ENCODE measurements at places on chromosomes 4 and X. TPM values are rescaled to one million over a fixed set of nuclear protein-coding genes. Genes with fewer than 3 reads are reported as not detected.
A peak's percentile ranks its signal among the peaks of the same experiment; 100 is the strongest.

- DNase-seq: no peak
These were observed 127.2 kb downstream of the UBE2K start for GRCh38 chr4:39825090-39825489.

GRCh38 chr4:86569103-86569870 is 24.8 kb upstream of the PTPN13 start:
- no peak for DNase-seq

Gene ZNF275
- total RNA-seq: 5.7 TPM

- no peak for DNase-seq
These were observed 885.0 kb upstream of the EPHA5 start for GRCh38 chr4:66555301-66555700.

GRCh38 chr4:132540797-132541196 is 608.3 kb upstream of the PCDH10 start:
- DNase-seq: no peak

DNA sequence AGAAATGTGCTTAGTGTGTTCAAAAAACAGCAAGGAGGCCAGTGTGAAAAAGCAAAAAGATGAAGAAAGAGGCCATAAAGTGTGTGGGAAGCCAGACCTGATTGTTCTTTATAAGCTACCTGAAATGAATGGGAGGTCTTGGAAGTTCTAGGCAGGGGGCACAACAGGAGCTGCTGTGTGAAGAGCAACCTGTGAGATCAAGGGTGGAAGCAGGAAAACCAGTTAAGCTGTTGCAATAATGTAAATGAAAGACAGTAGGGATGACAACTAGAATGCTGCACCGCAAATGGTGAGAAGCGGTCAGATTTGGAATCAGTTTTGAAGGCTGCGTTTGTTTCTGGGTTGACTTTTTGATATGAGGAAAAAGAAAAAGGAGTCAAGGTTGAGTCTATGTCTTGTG is 123.5 kb downstream of the TMEM144 start:
- DNase-seq: no peak

DNA sequence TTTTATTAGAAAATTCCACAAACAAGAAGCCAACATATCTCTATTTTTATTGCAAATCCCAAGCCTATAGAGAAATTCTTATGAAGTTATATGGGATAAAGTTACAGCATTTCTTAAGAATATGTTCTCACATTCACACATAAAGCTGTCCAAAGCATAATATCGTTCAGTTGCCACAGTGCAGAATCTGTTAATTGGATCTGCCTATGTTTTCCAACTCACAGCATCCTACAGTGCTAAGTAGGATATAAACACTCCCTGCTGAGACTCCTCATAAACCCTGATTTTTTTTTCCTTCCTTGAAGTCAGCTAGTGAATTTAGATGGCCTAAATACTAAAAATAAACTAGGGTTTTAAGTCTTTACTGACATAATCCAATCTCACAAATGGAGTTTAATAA is 307.9 kb downstream of the PDGFC start:
- no peak for DNase-seq

Gene DTHD1
- not detected for total RNA-seq

DNA sequence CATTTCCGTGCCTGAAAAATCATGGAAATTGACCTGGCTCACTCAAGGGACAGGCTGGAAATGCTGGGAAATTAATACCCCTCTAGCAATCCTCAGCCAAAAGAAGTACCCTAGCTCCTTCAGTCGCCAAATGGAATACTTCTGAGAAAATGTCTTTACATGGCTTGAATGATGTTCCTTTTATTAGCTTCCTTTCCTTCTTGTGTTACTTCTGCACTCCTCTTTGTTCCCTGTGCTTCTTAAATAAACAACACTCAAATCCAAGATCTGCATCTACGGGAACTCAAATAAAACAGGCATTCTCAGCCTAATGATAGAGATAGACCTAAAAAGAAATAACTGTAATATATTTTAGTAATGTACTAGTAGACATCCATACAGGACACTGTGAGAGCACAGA is 36.1 kb downstream of the SPARCL1 start:
- DNase-seq: no peak

GRCh38 chrX:6694221-6694620 is 159.3 kb upstream of the VCX3A start:
- DNase-seq: no peak

- DNase-seq: no peak
These were observed 606.4 kb upstream of the NR3C2 start for GRCh38 chr4:149048451-149049143.

- DNase-seq: no peak
These were observed 263.2 kb upstream of the ITM2A start for GRCh38 chrX:79630033-79631009.

- no peak for DNase-seq
These were observed 130.7 kb downstream of the TSPAN5 start for GRCh38 chr4:98527534-98528269.

Gene NLRP2B
- under 0.01 TPM for total RNA-seq

DNA sequence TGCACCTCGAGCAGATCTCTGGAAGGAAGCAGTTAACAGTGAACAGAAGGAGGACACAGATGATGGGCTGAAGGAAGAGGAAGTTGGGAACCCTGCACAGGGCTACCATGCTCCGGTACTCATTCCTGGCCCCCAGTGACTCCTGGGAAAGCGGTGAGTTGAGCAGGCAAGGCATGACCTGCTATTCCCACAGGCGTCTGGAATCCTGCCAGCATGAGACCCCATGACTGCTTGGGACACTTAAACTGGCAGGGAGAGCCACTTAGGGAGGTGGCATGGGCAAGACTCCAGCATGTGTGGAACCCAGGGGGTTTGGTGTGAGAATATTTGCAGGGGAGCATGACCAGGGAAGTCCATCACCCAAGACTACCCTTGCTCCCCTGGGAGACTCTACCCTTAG is 1056.4 kb upstream of the POU3F4 start:
- no peak for DNase-seq

- no peak for DNase-seq
These were observed 46.2 kb downstream of the ADRA2C start for GRCh38 chr4:3812211-3812934.

DNA sequence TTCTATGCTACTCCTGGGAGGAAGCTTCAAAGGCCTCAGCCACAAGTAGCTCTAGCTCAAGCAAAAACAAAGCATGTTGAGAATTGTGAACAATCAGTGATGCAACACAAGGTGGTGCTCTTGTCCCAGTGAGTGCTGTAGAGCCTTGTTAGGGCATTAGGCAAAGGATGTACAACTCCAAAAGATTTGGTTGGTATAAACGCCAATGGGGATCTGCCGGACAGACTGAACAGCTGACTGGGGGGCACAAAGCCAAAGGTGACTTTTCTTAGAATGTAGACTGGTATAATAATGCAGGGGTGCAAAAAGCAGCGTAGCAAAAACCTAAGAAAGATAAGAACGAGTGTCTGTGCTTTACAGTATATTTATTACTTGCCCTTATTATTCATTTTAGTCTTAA is 62.6 kb upstream of the ALB start:
- no peak for DNase-seq

Gene CFP
- total RNA-seq: 0.13 TPM

DNA sequence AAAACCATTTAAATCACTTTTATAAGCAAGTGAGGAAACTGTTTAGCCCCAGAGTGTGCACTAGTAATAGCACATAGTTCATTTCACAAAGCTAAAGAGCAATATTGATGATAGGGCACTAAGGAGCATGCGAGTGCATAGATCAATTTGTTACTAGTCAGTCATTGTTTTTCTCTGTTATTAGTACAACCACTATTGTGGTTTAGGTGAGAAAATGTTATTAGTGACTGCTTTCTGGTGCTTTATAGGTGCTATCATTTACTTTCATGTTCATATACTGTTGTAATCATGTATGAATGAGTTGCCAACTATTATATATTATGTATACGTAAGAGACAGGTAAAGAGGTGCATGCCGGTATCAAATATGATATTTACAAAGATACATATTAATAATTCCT is 113.8 kb downstream of the CCSER1 start:
- DNase-seq: no peak

- DNase-seq: no peak
These were observed 106.1 kb upstream of the TMEM150C start for GRCh38 chr4:82667761-82668480.

Gene RENBP
- 10.1 TPM for total RNA-seq

- DNase-seq: no peak
These were observed 42.7 kb upstream of the TEX13A start for GRCh38 chrX:105263171-105263570.

GRCh38 chrX:48540028-48540375 is 488 bp downstream of the TBC1D25 start:
- DNase-seq: peak; percentile 25

DNA sequence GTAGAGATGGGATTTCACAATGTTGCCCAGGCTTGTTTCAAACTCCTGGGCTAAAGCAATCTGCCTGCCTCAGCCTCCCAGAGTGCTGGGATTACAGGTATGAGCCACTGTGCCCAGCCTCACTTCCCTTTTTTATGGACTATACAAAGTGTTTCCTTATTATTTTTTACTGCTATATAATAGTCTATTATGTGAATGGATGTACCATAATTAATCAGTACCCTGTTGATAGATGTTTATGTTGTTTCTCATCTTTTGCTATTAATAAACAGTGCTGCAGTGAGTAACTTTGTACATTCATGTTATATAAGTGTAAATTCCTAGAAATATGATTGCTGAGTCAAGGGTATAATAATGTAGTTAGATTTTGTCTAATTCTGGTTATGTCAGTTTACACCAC is 35.8 kb upstream of the LARP1B start:
- no peak for DNase-seq

GRCh38 chr4:118757761-118758251 is 72.6 kb downstream of the METTL14 start:
- DNase-seq: no peak

Gene KLF8
- 0.13 TPM for total RNA-seq

DNA sequence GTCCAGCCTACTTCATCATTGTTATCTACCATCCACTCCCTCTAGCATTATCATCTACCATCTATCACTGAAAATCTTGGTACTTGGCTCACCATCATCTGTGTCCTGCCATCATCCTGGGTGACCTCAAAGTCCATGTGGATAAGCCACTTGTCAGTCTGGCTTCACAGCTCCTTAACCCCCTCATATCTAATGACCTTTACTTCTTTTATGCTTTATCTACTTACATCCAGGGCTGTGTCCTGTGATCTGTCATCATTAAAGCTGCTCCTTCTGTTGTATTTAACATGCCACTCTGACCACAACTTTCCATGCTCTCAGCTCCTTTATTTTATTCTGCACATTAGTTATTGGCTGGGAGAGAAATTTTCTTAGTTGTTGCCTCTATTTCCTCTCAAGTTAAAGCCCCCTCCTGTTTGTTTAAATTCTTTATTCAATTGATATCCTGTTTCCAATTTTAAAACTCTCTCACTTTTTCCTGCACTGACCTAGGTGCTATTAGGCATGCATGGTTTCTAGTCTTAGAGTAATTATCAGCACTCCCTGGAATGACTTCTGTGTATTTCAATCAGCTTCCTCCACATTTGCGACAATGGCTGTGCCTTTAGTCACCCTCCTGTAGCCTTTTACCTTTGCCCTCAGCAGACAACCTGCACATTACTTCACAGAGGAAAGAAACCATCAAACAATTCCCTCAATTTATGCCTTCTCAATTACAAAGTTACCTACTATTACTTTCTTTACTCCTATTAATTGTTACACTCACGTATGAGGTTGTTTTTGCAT is 8.1 kb upstream of the FABP2 start:
- no peak for DNase-seq

DNA sequence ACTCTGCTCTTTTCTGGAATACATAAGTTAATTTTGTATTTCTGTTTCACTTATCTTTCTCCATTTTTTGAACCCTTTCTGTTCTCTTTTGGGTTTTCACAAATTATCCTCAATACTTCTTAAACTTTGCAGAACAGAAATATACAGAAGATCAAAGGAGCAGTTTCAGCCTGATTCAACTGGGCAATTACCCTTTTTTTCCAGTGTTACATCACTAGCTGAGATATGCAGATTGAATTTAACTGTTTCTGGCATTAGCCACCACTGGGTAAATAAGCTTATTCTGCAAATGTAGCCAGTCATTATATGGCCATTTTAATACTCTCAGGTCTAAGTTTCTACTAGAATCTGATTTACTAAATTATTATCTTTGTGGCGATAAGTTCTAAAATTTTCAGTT is 66.9 kb upstream of the GRID2 start:
- no peak for DNase-seq

Gene FGFBP1
- total RNA-seq: not detected

DNA sequence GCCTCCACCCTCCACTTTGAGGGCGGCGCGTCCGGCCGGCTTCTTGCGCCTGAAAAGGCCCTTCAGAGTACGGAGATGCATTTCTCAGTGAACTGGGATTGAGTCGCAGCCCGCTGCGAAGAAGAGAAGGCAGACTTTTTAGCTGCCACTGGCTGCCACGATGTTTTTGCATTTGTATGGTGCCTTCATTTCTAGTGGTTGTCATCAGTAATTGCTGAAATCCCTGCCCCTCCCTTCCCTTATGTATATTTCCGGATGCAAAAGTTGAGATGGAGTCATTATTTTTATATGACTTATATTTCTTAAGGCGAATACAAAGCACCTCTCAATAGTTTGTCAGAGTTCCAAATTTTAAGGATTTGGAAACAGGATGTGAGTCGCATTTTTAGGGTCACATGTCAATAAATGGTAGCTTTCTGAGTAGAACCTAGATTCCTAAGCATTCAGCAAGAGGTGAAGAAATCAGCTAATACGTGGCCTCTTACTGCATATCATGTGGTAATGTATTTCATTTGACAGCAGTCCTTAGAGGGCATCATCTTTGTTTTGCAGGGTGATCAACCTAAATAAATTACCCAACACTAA is 658 bp downstream of the ATP6AP2 start:
- DNase-seq: peak; percentile 2

GRCh38 chr4:5033281-5033841 is 14.1 kb upstream of the CYTL1 start:
- peak; percentile 93 for DNase-seq

Gene SPCS3
- total RNA-seq: 108 TPM

DNA sequence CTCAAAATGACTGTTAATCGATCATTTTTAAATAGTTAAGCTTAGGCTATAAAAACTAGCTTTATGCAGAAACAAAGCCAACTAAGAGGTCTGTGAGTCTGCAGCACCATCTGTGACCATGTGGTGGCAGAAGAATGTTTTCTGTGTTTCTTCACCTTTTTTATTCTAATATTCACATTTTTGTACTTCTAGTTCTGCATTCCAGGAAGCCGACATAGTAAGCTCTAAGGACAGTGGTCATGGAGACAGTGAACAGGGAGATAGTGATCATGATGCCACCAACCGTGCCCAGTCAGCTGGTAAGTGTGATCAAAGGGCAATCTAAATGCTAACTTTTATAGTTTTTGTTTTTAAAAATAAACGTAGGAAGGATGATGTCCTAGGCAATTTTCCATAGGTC is 5.6 kb downstream of the PCDH10 start:
- DNase-seq: no peak

- no peak for DNase-seq
These were observed 420.9 kb upstream of the INTU start for GRCh38 chr4:127211650-127212560.

Gene SGMS2
- 53.0 TPM for total RNA-seq

GRCh38 chr4:175639346-175639745 is 172.7 kb downstream of the GPM6A start:
- no peak for DNase-seq

GRCh38 chr4:3473996-3474765 is 11.1 kb downstream of the DOK7 start:
- no peak for DNase-seq

Gene GPR119
- total RNA-seq: not detected

GRCh38 chrX:9628779-9629493 is 136.7 kb downstream of the GPR143 start:
- DNase-seq: no peak

Measured in dermis microvascular lymphatic vessel endothelial cell (primary cell).